NCI-H1048 (cell line): ENCODE measurements at places on chromosomes 5 and 9.

- DNase-seq, result no peak
Measured at GRCh38 chr5:72525816-72526215, 18.6 kb upstream of the ZNF366 start.

GRCh38 chr9:32741706-32742105, 41.6 kb upstream of the TMEM215 start:
- DNase-seq, result no peak

- DNase-seq, result no peak
Measured at GRCh38 chr5:133420440-133421301, 191.7 kb downstream of the FSTL4 start.

DNA sequence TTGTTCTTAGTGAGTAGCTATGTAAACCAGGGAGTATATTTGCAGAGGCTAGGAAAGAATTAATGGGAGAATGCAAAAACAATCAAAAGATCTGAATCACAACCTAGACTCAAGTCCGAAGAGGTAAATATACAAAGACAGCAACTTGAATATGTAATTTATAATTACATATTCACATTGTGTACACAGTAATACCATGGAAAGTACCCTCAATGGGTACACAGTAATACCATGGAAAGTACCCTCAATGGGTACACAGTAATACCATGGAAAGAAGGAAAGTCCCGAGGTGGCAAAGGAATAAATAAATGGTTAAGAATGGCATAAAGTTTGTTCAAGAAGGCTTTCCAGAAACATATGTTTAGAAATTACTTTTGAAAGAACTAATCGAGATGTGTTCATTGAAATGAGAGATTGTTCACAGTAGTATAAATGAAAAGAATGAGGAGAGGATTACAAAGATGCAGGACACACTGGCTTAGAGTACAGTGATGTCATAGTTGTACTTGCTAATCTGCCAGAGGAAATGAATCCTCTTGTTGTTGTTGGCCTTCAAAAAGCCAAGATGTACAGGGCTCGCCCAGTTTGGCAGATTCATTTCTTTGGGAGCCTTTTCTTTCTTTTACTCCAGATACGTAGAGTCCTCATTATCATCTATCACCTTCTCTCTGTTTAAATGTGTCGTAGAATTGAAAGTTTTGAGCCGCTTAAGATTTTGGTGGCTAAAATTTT, 116.0 kb downstream of the UNC13B start:
- DNase-seq, result no peak

- no peak for DNase-seq
Measured at GRCh38 chr5:73692166-73692640, 66.2 kb downstream of the ARHGEF28 start.

DNA sequence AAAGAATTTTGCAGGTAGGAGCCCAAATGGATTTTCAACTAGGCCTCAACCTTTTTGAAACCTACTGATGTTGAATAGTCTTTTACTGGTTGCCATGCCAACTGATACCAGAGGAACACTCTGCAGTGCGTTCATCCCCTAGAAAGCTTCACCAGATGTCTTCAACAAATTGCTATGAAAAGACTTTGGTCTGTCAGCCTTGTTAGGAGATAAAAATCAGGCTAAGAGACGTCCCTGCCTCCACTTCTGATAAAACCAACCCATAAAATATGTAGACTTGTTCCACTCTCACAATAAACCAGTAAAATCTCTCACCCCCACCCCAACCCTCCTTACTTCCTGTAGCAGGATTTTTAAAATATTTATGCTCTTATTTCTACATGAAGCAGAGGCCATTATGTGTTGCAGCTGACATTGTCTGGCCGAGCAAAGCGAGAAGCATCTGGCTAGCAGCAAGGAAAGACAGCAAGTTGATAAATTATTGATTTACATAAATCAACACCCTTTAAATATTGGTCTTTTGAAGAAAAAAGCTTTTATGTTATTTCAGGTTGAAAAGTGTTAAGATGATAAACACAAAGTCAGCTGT, 428.7 kb downstream of the ISL1 start:
- DNase-seq, result no peak

GRCh38 chr5:91061946-91062562, 321.1 kb downstream of the ARRDC3 start:
- no peak for DNase-seq

DNA sequence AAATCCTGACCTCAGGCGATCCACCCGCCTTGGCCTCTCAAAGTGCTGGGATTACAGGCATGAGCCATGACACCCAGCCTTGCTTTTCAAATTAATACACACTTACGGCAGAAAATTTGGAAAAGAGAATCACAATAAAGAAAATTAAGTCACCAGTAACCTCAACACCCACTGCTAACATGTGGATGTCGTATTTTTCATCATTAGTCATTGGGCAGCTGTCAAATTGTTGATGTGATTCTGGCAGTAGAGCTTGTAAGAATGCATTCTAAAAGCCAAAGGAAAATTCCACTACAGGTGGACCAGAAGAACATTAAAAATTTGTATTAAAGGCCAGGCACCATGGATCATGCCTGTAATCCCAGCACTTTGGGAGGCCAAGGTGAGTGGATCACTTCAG, 237.3 kb upstream of the TUT7 start:
- no peak for DNase-seq
